ENCODE measurements at places on chromosomes 5 and 9. TPM values are rescaled to one million over a fixed set of nuclear protein-coding genes. Genes with fewer than 3 reads are reported as not detected.

LAMC3 gene
- 14.0 TPM for total RNA-seq

BBLN gene
- total RNA-seq, result 729 TPM

MAPK9 gene
- total RNA-seq, result 30.6 TPM

IFNA21 gene
- not detected for total RNA-seq

DNA sequence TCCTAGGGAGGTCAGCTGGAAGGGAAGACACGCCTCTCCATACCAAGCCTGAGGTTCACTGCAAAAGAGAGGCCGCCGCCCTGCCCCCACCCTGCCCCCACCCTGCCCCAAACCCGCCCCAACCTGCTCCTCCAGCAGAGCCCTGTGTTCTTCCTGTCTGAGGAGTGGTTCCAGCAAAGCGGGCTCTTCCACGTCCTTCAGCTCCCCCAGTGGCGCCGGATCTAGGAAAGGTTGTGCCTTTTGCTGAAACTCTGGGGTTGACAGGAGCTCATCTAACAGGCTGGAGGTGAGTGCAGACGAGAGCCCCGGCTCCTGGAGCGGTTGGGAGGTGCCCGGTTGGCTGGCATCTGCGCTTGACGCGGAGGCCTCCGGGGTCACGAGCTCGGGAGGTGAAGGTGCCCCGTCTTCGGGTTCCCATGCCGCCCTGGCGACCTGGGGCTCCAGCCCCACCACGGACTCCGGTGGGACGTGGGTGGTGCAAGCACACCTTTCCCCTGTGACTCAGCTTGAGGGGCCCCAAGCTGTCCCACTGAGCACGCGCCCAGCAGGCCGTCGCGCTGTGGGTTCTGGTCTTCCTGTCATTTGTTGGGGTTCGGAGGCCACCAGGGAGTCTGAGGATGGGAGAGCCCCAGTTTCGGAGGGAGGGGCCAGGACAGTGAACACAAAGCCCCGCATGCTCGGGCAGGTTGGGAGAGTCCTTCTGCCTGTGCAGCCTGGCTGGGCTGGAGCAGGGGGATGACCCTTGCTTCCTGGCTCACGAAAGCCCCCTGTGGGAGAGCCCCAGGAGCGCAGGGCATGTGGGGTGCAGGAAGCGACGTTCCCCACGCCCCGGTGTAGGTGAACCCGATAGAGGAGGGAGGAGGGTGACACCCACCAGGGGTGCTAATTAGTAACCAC lies 1467.1 kb downstream of the FOXD4L5 start:
- no peaks in the 10 kb centered on the region for H3K4me1 ChIP-seq
- no peak overlapping the region for H3K4me3 ChIP-seq
- H3K27me3 ChIP-seq, result peaks cover 32% of the 10 kb centered on the region
- no peak overlapping the region for H3K27ac ChIP-seq
- no peaks in the 10 kb centered on the region for H3K36me3 ChIP-seq

DNA sequence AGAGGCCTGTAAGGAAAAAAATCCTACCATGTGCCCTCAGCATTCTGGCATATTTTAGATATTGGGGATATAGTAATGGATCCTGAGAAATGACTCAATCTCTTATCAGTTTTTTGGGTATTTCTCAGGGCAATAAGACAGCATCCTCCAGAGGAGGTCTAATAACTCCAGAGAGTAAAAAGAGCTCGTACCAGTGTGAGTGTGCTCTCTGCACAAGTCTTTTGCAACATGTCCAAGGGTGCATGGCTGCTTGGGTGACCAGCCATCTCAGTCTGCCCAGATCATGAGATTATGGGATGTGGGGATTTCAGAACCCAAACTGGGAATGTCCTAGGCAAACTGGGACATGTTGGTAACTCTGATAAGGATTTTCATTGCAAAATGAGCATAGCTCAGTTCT lies 15.3 kb downstream of the ASPN start:
- H3K4me1 ChIP-seq, result peaks cover 11% of the 10 kb centered on the region
- H3K27me3 ChIP-seq, result no peaks in the 10 kb centered on the region
- H3K36me3 ChIP-seq, result no peaks in the 10 kb centered on the region
- DNase-seq, result no peak
- H3K27ac ChIP-seq, result no peak overlapping the region

DNA sequence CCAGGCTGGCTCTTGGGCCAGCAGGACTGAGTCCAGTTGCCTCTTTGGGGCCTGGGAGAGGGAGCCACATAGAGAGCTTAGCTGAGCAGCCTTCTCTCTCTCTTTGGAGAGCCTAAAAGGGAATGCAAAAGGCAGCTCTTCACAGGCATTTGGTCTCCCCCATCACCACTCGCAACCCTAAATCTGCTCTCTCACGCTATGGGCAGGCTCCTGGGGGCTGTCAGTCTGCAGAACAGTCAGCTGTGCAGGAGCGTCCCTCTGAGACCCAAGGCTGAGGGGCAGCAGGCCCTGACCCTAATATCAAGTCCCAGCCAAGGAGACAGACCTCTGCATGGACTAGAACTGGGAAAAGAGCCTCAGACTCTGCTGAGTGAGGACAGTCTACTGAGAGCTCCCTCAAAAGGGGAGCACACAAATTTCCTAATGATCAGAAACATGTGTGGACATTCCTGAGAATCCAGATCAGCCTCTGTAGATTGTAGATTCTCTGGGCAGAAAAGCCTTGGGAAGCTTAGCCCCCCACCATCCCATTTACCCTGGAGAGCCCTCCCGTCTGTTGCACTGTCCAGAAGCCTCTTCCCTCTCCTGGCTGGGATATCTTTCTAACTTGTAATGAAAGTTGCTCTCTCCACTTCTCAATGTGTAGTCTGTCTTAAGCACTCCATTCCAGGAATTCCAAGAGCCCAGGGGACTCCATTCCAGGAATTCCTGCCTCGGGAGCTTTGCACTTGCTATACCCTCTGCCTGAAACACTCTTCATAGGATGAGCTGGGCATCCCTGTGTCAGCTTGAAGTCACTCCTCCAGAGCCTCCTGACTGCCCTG lies 79.4 kb downstream of the FAM114A2 start:
- H3K4me1 ChIP-seq, result no peaks in the 10 kb centered on the region
- no peak overlapping the region for H3K27ac ChIP-seq
- H3K4me3 ChIP-seq, result no peak overlapping the region
- H3K36me3 ChIP-seq, result no peaks in the 10 kb centered on the region
- no peaks in the 10 kb centered on the region for H3K27me3 ChIP-seq

DNA sequence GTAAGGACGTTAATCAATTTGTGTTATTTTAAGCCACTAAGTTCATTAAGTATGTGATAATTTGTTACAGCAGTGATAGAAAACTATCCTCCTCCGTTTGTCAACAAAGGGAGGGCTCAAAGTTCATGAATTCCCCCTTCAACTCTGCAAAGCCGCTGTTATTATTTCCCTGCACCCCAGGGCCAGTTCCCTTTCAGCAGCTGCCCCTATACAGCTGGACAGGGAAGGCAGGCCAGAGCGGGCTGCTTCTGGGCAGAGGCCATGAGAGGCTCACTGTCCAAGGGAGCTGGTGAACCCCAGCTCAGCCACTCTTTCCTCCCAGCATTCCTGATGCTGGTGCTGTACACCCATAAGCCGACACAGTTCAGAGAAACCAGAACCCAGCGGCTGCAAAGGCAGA lies 102.4 kb upstream of the GPR151 start:
- no peaks in the 10 kb centered on the region for H3K36me3 ChIP-seq
- no peaks in the 10 kb centered on the region for H3K27me3 ChIP-seq
- peaks cover 10% of the 10 kb centered on the region for H3K4me1 ChIP-seq
- H3K4me3 ChIP-seq, result no peak overlapping the region

- H3K27ac ChIP-seq, result no peak overlapping the region
- H3K36me3 ChIP-seq, result no peaks in the 10 kb centered on the region
- H3K27me3 ChIP-seq, result no peaks in the 10 kb centered on the region
- no peak overlapping the region for H3K4me3 ChIP-seq
Observed at GRCh38 chr5:111859533-111860270, 102.7 kb upstream of the NREP start.

DNA sequence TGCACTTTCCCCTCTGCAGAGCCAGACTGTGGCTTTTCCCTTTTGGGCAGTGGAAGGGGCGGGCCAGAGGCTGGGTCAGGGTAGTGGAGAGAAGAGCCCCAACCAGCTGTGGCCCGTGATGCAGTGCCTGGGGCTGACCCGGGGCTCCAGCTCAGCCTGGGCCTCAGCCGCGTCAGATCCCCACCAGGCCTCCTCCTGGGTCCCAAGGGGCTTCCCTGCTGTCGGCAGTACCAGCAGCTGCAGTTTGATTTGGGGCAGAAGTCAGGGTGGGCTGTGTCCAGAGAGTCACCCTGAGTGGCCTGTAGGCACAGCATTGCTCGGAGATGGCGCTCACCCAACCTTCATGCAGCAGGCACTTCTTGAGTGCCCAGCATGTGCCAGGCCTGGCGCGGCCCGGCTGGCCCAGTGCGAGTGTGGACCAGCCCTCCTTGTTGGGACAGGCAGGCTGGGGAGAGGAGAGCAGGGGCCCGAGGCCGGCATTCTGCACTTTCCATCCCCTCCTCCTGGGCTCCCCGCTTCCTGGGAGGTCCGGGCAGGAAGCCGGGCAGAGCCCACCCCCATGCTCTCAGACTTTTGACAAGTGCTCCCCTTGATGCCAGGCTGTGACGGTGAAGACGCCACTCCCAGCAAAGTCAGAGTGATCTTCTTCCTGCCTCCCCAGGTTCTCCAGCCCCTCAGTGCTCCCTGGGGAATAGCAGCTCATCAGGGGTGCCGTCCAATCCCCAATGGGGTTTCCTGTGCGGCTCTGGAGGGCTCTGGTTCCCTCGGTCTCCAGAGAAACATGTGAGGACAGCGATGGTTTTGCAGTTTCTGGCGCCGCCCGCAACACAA lies 88.3 kb upstream of the COL5A1 start:
- H3K4me3 ChIP-seq, result no peak overlapping the region
- DNase-seq, result no peak
- H3K4me1 ChIP-seq, result no peaks in the 10 kb centered on the region

GRCh38 chr5:63055421-63055820 lies 476.8 kb downstream of the LRRC70 start:
- H3K4me1 ChIP-seq, result no peaks in the 10 kb centered on the region
- H3K36me3 ChIP-seq, result no peaks in the 10 kb centered on the region
- H3K27ac ChIP-seq, result no peak overlapping the region
- no peaks in the 10 kb centered on the region for H3K27me3 ChIP-seq
- no peak for DNase-seq

- H3K27me3 ChIP-seq, result no peaks in the 10 kb centered on the region
- H3K27ac ChIP-seq, result no peak overlapping the region
- H3K4me1 ChIP-seq, result no peaks in the 10 kb centered on the region
- no peak for DNase-seq
- H3K36me3 ChIP-seq, result no peaks in the 10 kb centered on the region
Observed at GRCh38 chr9:4113711-4114110, 186.2 kb downstream of the GLIS3 start.

- H3K36me3 ChIP-seq, result no peaks in the 10 kb centered on the region
- no peaks in the 10 kb centered on the region for H3K4me1 ChIP-seq
- no peak for DNase-seq
- no peak within 1 kb of the TSS for H3K27ac ChIP-seq
- H3K27me3 ChIP-seq, result no peaks in the 10 kb centered on the region
Observed at GRCh38 chr5:55102348-55102747, at the start of gene GZMA. Gene GZMA, plus strand, starts transcription at chr5:55102646. Its CDS starts 37 bp downstream, at chr5:55102683.

DNA sequence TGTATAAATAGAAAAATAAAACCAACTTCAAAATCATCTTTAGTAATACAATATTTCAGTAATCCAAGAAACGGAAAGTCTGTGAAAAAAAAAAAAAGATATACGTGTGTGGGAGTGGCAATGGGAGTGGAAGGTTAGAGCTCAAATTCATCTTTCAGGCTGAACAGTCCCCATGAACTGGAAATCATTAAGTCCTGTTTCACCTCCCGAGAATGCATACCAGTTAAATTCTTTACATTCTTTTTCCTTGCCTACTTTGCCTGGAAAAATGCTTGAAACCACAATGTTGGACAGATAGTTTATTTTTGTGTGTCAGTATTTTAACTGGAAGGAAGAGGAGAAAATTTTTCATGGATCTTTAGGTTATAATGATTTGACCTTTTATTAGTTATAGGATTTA lies 166.8 kb downstream of the MUSK start:
- no peak overlapping the region for H3K4me3 ChIP-seq
- no peak for DNase-seq
- no peaks in the 10 kb centered on the region for H3K36me3 ChIP-seq
- no peaks in the 10 kb centered on the region for H3K4me1 ChIP-seq

- H3K4me3 ChIP-seq, result no peak overlapping the region
- no peak overlapping the region for H3K27ac ChIP-seq
- H3K36me3 ChIP-seq, result peaks cover 3% of the 10 kb centered on the region
- DNase-seq, result no peak
Observed at GRCh38 chr9:133786907-133787753, 49.0 kb upstream of the SARDH start.

DNA sequence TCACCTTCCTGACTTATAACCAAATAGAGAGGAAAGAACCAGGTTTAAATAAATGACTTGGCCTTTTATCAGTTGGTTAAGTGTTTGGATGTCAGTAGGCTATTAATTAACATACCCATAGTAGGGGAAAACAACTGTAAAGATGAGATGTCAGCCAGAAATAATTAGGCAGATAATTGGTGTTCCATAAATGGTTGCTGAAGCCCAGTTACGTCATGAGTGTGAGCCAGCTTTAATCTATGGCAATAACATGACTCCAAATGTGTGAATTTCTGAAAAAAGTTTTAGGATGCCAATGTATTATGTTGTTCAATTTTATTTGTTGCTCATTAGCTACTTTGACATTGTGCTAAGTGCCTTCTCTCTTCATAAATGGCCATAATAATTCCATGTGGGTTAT lies 180.5 kb downstream of the FBXL7 start:
- DNase-seq, result no peak
- H3K27me3 ChIP-seq, result no peaks in the 10 kb centered on the region
- no peak overlapping the region for H3K27ac ChIP-seq
- H3K4me1 ChIP-seq, result peaks cover 14% of the 10 kb centered on the region
- no peaks in the 10 kb centered on the region for H3K36me3 ChIP-seq
- no peak overlapping the region for H3K4me3 ChIP-seq

DNA sequence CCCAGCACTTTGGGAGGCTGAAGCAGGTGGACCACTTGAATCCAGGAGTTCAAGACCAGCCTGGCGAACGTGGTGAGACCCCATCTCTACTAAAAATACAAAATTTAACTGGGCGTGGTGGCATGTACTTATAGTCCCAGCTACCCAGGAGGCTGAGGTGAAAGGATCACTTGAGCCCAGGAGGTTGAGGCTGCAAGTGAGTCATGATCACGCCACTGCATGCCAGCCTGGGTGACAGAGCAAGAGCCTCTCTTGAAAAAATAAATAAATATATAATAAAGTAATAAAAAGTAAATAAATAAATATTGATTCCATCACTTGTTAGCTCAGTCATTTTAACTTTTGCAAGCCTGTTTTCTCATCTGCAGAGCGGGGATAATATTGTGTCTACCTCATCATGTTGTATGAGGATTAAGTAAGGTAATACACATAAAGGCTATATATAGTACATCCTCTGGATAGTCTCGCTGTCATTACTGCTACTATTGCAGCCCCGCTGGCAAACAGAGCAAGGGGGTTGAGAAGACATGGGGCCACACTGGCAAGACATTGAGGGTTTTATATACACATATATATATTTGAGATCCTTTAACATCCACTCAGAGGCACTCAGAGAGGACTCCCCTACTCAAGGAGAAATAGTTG lies 210.9 kb downstream of the C9orf152 start:
- no peak for DNase-seq
- no peak overlapping the region for H3K4me3 ChIP-seq

Data from cardiac muscle cell (in vitro differentiated cells and primary cell).